ENCODE measurements at places on chromosomes 3 and 15. TPM values are rescaled to one million over a fixed set of nuclear protein-coding genes. Genes with fewer than 3 reads are reported as not detected.

C3orf80 gene
- 0.57 TPM for polyA plus RNA-seq

CAMP gene
- not detected for polyA plus RNA-seq

TNFSF10 gene
- polyA plus RNA-seq = not detected

NRROS gene
- polyA plus RNA-seq = not detected

C3orf49 gene
- not detected for polyA plus RNA-seq

ITPKA gene
- polyA plus RNA-seq = 1.1 TPM

DGKG gene
- polyA plus RNA-seq = not detected

A4GNT gene
- polyA plus RNA-seq = not detected

TGM4 gene
- polyA plus RNA-seq = not detected

SAXO2 gene
- 4.0 TPM for polyA plus RNA-seq

TEX55 gene
- polyA plus RNA-seq = not detected

SAMMSON gene
- not detected for polyA plus RNA-seq

IL5RA gene
- polyA plus RNA-seq = 0.10 TPM

MYH15 gene
- polyA plus RNA-seq = 0.71 TPM

KLF15 gene
- 0.46 TPM for polyA plus RNA-seq
